ENCODE measurements at places on chromosomes 3 and 15.

GRCh38 chr15:51310064-51310463 is 28.3 kb downstream of the CYP19A1 start:
- no peak for DNase-seq

GRCh38 chr3:126926684-126927400 is 56.1 kb upstream of the PLXNA1 start:
- DNase-seq, result peak; percentile 78

GRCh38 chr3:160136421-160136820 is 88.8 kb upstream of the C3orf80 start:
- DNase-seq, result no peak

- DNase-seq, result no peak
Observed at GRCh38 chr3:73787620-73788019, 162.9 kb upstream of the PDZRN3 start.

- no peak for DNase-seq
Observed at GRCh38 chr3:193977622-193978021, 158.3 kb upstream of the HES1 start.

DNA sequence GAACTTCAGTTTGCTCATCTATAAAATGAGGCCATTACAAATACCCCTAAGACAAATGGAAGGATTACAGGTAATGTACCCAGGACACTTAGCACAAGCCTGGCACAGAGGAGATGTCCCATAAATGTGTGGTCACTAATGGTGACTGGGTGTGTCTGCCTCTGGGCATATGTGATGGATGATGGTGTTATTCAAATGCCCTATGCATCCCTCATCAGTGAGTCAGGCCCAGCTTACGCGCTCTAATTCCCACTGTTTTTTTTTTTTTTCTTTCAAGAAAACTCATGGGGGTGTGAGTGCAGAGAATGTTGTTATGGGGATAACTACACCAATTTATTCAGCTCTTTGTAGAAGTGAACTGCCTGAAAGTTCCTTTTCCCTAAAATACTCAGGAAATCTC is 23.6 kb upstream of the KIF23 start:
- peak; percentile 95 for DNase-seq

GRCh38 chr3:77500721-77501120 is 460.8 kb downstream of the ROBO2 start:
- DNase-seq, result no peak

- no peak for DNase-seq
Observed at GRCh38 chr3:42205800-42206514, 60.0 kb downstream of the CCK start.

DNA sequence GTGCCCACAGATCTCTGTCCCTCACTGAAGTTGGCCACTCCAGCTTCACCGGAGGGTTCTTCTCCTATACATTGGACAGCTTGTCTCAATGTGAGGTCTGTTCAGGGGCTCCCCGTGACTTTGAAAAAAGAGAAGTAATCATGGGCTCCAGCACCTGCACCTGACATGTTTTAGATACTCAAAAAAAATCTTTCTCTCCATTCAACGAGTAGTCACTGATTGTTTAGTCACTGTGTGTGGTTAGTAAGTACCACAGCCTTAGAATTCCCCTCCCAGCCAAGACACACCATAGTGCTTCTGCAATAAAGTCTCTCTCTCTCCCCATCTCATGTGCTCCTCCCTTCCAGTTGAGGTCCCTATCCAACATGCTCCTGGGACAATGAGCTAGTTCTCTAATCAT is 18.6 kb downstream of the CCR9 start:
- DNase-seq, result no peak

DNA sequence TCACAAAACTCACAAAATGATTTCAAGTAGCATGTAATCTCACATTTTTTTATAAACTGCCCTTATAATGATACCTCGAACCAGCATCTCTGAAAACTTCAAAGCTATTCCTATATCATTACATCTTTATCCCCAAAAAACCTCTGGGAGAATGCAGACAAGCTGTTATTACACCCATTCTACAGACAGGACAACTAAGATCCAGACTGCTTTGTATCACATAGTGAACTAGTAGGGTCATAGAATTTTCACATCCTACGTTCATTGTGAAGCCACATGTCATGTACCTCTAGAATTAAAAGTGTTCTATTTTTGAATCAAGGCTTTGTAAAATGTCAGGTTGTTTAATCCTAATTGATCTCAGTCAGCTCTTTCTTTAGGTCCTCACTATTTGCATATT is 98.7 kb upstream of the RAP2B start:
- no peak for DNase-seq
